Neural crest cell (in vitro differentiated cells): ENCODE measurements at places on chromosomes 11 and 22. TPM values are rescaled to one million over a fixed set of nuclear protein-coding genes. Genes with fewer than 3 reads are reported as not detected.

The ASPHD2 gene
- 4.5 and 4.9 TPM in 2 replicates for total RNA-seq

The CTR9 gene
- 39.0 and 39.8 TPM in 2 replicates for total RNA-seq

The OR2D2 gene
- total RNA-seq = 0.27 and 0.44 TPM in 2 replicates

The SAA1 gene
- not detected in 2 replicates for total RNA-seq

The SHANK2 gene
- total RNA-seq = 7.6 and 10.0 TPM in 2 replicates

The VPREB3 gene
- total RNA-seq = not detected in 2 replicates

The SLC22A8 gene
- not detected in 2 replicates for total RNA-seq

The GRK2 gene
- 51.3 and 55.1 TPM in 2 replicates for total RNA-seq

The MMP3 gene
- not detected in 2 replicates for total RNA-seq

The RPS6KA4 gene
- total RNA-seq = 12.6 and 17.6 TPM in 2 replicates

The PAX6 gene
- 83.7 and 86.7 TPM in 2 replicates for total RNA-seq

The RFPL3 gene
- total RNA-seq = not detected in 2 replicates

The TIMP3 gene
- 20.7 and 21.6 TPM in 2 replicates for total RNA-seq

The DEPDC5 gene
- 39.5 and 40.6 TPM in 2 replicates for total RNA-seq

The HOATZ gene
- total RNA-seq = not detected in 2 replicates
